Ovary (tissue), 10 donors: ENCODE measurements at places on chromosomes 7 and 10. TPM values are rescaled to one million over a fixed set of nuclear protein-coding genes. Genes with fewer than 3 reads are reported as not detected.

Gene CCT6A
- polyA plus RNA-seq = 112 TPM

Gene GSTO1
- 125 TPM for polyA plus RNA-seq

DNA sequence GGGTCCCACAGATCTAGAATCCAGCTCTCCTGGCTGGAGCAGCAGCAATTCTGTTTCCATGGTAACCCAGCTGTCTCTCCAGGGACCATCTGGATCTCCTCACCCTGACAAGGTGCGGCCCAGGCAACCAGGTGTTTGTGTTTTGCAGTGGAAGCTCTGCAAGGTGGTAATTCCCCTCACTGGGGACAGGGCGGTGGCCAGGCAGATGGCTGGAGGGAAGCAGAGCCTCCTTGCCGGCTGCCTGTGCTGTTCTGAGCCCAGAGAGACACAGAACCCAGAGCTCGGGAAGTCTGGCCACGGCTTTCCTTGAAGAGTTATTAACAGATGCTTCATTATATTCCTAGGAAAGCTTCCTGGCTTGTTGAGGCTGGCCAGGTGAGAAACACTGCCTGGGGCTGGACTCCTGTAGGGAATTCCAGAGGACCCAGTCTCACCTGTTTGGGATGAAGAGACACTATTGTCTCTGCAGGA, 118.2 kb upstream of the PPIF start:
- H3K4me1 ChIP-seq = peaks cover 5% of the 10 kb centered on the region
- H3K27me3 ChIP-seq = no peaks in the 10 kb centered on the region
- H3K4me3 ChIP-seq = no peak overlapping the region
- DNase-seq = no peak
- no peaks in the 10 kb centered on the region for H3K36me3 ChIP-seq

DNA sequence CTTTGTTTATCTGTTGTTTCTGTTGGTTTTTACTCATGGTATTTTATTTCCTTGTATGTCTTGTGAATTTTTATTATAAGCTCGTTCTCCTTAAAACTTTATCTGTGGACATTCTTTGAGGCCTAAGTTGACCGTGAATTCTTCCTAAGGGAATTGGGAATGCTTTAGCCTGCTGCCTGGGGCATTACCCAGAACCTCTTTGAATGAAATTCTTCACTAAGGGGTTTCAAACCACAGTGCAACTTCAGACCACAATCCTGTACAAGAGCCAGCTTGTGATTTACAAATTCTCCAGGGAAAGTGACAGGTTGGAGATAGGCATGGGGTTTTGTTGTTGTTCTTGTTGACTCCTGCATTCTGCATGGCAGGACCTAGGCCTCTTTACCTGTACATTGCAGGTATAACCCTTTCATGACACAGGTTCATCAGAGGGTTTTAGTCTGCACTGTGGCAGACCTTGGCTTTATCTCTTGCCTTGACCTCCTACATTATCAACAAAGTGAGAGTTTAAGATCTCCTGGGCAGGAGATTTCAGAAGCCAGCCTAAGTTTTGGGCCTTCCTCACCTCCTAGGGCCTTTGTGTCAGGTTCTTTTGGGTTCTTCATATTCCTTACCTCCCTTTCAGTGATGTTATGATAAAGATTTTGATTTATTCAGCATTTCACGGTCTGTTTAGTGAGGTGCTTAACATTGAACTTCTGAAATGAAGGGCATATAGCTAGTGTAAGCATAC, 70.2 kb downstream of the ABCC2 start:
- H3K4me3 ChIP-seq = no peak overlapping the region
- H3K4me1 ChIP-seq = no peaks in the 10 kb centered on the region
- no peak overlapping the region for H3K27ac ChIP-seq

DNA sequence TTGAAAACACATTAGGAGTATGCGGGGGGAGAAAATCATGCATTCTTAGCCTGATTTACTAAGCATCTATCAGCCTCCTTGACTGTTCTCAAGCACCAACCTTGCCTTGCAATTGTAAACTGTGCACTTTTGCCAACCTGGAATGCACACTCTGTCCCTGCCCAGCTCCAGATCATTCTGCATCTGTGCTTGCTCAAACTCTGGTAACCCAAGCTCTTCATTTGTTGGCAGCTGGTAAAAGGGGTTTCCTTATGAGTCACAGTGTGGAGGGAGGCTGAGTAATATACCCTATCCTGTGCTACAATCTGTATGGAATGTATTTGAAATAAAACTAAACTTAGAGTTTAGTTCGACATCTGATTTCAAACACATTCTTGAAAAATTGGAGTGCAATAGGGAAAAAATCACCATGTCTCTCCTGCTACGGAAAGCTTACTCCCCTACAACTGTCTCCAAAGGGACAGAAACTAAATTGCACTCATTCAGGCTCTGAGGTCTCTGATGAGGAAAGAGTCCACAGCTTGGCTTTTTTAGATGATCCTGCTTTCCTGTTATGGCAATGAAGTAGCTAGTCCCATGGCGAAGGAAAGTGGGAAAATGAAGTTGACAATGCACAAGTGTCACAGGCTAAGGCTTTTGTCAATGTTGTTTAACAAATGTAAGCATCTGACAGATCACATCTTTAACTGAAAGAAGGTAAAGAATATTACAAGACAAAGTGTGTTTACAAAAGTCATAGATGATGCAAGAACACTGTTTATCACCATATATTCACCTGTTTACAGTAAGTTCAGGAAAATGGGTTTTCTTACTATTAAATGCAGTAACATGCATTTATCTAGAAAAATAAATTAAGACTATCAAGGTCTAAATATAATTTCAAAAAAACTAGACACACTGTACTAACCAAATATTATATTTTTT, 61.9 kb downstream of the TES start:
- DNase-seq = no peak
- H3K4me3 ChIP-seq = no peak overlapping the region
- peaks cover 9% of the 10 kb centered on the region for H3K4me1 ChIP-seq
- H3K27me3 ChIP-seq = no peaks in the 10 kb centered on the region

DNA sequence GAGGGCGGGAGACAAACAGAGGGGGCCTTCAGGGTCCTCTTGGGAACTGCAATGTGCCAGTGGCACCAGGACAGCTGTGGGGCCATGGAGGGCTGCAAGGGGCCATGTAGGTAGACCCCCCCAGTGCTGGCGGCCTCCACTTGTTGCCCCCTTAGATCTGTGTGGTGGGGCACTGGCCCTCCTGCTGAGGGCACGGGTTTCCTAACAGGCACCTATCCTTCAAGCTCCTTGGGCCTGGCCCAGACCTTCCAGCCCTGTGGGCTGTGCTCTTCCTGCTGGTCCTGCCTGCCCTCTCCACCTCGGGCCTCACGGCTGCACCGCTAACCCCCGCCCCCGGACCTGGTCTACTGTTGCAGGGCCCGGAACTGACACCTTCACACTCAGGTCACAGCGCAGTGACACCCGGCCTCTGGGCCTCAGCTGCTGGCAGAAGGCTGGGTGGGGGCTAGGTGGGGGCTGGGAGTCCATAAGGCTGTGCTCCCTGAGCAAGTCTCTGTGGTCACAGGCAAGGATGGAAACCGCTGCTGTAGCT, 12.6 kb downstream of the RASGEF1A start:
- H3K4me1 ChIP-seq = no peaks in the 10 kb centered on the region
- peak; percentile 6 for DNase-seq
- no peak overlapping the region for H3K4me3 ChIP-seq
- no peaks in the 10 kb centered on the region for H3K27me3 ChIP-seq
- no peak overlapping the region for H3K27ac ChIP-seq
- no peaks in the 10 kb centered on the region for H3K36me3 ChIP-seq

DNA sequence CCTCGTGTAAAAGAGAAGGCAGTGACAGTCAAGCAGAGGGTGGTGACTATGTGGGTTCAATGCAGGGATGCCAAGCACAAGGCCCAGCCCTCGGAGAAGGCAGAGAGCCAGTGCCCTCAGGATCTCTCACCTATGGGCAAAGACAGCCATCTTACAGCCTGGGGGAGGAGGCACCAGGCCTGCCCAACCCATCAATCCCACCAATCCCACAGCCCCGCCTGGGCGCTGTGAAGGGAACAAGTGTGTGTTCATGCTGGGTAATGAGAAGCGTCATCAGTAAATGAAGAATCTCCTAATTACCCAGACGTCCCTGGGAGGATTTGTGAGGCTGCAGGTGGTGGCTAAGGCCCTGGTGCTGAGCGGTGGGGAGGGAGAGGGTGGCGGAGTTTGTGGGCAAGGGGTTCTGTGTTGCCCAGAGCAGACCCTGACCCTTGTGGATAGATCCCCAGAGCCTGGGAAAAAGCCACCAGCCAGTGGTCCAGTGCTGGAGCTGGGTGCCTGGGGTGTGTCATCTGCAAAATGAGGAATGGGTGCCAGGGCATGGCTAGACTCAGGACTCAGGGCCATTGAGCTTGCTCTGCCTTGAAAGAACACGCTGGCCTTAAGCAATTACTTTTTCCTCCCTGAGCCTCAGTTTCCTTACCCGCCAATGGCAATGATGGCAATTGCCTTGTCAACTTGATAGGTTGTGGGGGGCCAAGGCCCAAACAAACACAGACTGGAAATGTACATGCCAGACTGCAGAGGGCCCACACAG, 128.1 kb upstream of the UNC5B start:
- H3K27ac ChIP-seq = no peak overlapping the region
- no peak overlapping the region for H3K4me3 ChIP-seq
- no peaks in the 10 kb centered on the region for H3K4me1 ChIP-seq
- no peaks in the 10 kb centered on the region for H3K27me3 ChIP-seq

DNA sequence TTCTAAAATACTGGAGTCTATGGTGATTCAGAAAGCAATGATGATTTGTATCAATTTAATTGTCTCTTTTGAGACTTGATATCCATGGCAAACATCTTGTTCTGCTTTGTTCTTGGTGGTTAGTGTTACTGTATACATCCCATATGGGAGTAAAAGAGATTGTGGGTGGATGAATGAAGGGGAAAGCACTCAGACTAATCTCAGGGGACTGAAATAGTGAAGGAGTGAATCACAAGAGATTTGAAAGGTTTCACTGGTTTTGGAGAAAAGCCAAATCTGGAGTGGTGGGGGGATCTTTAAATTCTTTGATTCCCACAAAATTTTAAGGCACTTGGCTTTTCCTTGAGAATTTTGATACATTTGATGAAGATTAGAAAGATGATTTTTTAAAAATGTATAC, 369.4 kb downstream of the INHBA start:
- H3K27ac ChIP-seq = no peak overlapping the region
- no peak overlapping the region for H3K4me3 ChIP-seq
- H3K4me1 ChIP-seq = no peaks in the 10 kb centered on the region
- DNase-seq = no peak
- no peaks in the 10 kb centered on the region for H3K27me3 ChIP-seq
